ENCODE measurements at places on chromosomes 11 and 22.

DNA sequence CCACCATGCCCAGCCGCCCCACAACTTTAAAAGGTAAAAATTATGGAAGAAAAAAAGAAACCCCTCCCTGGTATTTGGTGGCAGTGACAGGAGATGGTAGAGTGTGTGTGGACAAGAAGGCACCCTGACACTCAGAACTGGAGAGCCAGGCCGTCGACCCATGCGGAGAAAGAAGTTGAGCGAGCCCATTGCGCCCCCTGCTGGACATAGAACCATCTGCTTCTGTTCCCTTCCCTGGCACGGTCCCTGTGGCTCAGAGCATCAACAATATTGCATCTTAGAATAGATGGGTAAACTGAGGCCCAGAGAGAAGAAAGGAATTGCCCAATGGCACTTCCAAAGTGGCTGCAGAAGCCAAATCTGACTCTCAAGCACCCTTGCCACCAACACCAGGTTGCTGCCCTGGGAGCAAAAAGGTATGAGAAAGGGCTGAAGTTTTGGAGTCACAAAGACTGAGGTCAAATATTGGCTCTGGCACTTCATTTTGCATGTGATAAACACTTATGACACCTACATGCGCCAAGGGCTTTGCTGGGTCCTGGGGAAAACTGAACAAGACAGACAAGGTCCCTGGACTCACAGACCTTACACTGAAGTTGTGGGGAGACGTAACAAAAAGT is 8.6 kb downstream of the MRPL11 start:
- DNase-seq, result no peak

DNA sequence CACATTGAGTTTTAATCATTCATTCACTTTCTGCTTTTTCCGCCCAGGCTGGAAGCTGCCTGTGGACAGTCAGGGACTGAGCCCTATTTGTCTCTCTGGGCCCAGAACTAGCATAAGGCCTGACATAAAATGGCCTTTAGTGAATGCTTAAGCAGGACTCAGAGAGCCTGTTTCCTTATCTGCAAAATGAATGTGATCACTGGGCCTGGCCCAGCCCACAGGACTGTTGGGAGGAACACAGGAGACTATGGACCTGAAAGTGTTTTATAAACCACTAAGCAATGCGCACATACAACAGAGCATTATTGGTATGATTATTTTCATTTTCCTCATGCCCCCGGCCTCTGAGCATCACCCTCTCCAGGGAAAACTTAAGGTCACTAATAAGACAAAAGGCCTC is 3.9 kb upstream of the MYH9 start:
- no peak for DNase-seq

- no peak for DNase-seq
These were observed 25.0 kb downstream of the KRTAP5-5 start for GRCh38 chr11:1654388-1655167.

GRCh38 chr22:20920881-20921203 is 3.6 kb downstream of the CRKL start:
- DNase-seq, result no peak

GRCh38 chr11:133928628-133929059 is 28.1 kb downstream of the IGSF9B start:
- no peak for DNase-seq

- no peak for DNase-seq
These were observed 939 bp downstream of the ALX4 start for GRCh38 chr11:44308923-44309477.

- no peak for DNase-seq
These were observed 20.5 kb upstream of the MIEF1 start for GRCh38 chr22:39481595-39481994.
